ENCODE measurements at places on chromosomes 3 and 15.

GRCh38 chr3:192307631-192308030, 419.7 kb downstream of the FGF12 start:
- no peak for DNase-seq

- DNase-seq: peak; percentile 9
Measured at GRCh38 chr3:106332884-106333283, 464.1 kb upstream of the CBLB start.

- DNase-seq: peak; percentile 28
Measured at GRCh38 chr3:172562871-172563865, 39.9 kb upstream of the TNFSF10 start.

DNA sequence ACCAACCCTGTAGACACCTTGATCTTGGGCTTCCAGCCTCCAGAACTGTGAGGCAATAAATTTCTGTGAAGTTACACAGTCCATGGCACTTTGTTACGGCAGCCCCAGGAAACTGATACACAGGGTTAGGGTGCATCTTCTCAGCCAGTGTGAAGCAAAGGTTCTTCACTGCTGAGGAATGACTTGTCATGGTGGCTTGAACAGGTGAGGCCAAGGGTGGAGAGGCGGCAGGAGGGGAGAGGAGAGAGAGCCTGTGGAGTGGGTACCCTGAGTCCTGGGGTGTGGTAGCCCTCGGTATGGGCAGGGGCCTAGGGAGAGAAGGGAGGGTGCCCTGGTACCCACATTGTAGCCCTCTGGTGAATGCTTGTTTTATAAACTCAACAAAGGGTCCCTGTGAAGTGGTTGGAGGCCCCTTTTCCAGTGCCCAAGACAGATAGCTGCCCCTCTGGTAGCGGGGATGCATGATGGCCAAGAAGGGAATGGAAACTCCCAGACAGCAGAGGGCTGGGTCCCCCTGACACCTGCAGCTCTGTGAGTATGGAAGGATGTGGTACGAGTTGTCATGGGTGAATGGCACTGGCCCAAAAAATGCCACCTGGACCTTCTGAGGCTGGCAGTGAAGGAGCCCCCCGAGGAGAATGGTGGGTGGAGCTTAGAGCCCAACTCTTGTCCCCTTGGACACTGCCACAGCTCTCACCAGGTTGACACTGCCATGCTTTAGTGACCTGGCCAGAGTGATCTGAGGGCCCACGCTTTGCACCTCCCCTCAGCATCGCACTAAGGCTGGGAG, 49.6 kb downstream of the SPSB4 start:
- no peak for DNase-seq

DNA sequence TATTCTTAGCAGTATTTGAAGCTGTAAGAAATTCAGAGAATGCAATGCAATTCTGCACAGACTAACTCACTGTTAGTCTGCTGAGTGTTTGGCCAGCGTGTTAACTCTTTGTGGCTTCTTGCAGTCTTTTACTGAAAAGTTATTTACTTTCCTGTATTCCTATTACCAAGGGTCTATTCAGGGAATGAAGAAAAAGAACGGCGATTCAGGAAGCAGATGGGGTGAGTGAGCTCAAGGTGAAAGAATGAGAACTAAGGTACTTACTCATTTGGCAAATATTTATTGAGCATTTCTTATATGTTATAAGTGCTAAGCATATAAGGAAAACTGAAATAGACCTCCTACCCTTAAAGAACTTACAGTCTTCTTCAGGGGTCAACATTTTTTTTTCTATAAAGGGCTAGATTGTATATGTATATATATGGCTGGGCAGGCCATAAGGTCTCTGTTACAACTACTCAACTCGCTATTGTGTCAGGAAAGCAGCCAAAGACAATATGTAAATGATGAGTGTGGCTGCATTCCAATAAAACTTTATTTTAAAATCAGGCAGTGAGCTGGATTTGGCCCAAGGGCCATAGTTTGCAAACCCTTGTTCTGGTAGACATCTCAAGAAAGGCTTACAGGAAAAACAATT, 271.9 kb upstream of the GADL1 start:
- DNase-seq: no peak

- DNase-seq: no peak
Measured at GRCh38 chr3:171842864-171843518, at the start of gene TMEM212. Gene TMEM212 (plus strand): TSS chr3:171843349. CDS start chr3:171843384, 35 bp downstream.

DNA sequence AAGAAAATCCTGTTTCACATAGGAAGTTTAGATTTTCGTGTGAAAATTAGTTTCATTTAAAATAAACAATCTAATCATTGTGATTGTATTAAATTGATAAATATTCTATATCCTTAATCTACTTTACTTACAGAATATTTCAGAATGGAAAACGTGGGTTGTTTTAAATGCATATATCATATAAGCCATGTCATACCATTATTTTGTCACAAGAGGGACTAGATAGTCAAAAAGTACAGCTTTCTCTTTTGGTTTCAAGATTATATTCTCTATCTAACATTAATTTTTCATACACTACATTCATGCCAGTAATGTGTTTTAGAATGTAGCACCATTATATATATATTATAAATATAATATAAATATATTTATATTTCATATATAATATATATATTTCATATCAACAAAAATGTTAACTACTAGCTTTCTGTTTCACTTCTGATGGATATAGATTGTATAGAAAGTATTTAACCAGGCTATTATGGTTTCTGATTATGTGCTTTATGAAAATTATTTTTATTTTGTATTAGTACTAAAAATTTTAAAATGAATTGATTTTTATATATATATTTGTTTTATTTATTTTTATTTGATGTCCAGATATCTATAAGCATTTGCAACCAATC, 45.3 kb downstream of the OSTN start:
- DNase-seq: no peak

DNA sequence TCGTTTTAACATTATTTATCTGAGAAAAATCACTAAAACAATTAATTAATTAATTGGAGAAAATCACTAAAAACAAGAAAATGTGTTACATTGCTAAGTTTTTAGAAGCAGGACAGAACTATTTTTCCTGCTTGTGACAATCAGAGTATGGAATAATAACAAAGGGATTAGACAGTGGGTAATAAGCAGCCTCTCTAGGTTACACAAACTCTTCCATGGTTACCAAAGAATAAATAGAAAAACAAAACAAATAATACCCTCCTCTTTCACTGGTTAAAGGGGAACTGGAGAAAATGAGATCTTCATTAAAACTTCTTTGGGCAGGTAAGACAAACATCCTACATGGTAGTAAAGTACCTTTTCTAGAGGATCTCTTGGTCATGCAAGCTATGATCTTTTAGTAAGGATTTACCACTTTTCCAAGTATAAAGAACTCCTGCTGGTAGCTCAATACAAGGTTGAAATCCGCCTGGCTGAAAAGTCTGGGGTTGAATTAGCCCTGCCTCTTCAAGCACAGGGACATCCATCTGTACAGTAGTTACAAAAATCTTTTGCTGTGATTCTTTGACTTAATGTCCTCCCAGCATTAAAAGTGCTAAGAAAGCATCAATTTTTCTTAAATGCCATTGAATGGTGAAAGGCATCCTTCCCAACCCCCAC, 2.5 kb upstream of the PLCH1 start:
- DNase-seq: no peak

GRCh38 chr15:79168922-79169456, 78.4 kb upstream of the RASGRF1 start:
- no peak for DNase-seq

GRCh38 chr3:176141837-176142236, 1055.4 kb downstream of the TBL1XR1 start:
- DNase-seq: no peak

DNA sequence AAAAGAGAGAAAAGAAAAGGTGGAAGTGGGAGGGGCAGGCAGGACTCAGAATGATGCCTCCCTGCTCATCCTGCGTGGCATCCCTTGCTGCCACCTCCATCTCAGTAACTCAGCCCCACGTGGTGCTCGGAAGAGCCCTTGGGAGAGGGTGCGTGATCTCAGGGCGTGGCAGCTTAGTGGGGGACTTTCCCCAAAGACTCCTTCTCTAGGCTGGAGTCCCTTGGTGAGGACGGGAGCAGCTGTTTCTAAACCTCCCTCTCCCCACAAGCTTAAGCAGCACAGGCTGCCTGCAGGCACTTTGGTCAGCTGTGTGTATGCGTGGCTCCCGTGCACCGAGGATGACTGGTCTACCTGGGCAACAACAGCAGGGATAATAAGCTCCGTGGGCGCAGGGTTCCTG, 7.4 kb upstream of the ANPEP start:
- DNase-seq: no peak

DNA sequence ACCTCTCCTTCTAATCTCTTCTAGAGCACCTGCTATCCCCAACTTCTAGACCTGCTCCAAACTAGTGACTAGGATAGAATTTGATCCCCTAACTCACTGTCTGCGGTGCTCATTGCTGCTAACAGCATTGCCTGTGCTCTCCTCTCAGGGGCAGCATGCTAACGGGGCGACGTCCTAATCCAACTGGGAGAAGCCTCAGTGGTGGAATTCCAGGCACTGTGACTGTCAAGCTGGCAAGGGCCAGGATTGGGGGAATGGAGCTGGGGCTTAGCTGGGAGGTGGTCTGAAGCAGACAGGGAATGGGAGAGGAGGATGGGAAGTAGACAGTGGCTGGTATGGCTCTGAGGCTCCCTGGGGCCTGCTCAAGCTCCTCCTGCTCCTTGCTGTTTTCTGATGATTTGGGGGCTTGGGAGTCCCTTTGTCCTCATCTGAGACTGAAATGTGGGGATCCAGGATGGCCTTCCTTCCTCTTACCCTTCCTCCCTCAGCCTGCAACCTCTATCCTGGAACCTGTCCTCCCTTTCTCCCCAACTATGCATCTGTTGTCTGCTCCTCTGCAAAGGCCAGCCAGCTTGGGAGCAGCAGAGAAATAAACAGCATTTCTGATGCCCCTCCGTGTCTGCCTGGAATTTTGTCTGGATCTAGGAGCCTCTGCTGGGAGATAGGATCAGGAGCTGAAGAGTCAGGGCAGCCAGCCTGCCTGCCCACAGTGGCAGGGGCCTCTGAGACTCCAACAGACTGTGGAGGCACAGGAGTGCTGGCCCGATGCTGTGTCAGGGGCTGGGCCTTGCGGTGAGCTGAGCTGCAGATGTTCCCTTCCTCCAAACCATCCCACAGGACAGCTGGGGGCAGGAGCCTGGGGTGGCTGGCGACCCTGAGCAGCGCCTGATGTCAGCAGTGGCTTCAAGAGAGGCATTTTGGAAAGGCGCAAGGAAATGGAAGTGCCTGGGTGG, 3.0 kb downstream of the ISLR start:
- no peak for DNase-seq

- no peak for DNase-seq
Measured at GRCh38 chr15:97076011-97076410, 745.5 kb downstream of the NR2F2 start.

DNA sequence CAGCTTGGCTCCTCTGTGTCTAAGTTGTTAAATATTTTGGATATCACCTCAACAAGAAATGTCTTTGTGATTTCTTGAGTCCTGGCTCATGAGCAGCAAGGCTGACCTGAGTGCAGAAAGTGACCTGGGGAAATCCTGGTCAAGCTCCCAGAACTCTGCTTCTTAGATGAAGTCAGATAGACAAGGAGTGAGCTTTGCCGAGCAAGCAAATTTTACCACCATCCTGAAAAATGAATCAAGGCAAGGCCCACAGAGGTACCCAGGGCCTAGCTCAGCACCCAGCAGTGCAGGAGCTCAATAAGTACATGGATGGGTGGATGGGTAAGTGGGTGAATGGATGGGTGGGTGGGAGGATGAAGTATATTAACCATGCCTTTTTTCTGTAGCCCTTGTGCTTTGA, 291.8 kb downstream of the UACA start:
- DNase-seq: no peak

- peak; percentile 69 for DNase-seq
Measured at GRCh38 chr3:14124223-14124614, 451 bp downstream of the CHCHD4 start.

GRCh38 chr3:74122281-74122680, 492.2 kb downstream of the CNTN3 start:
- DNase-seq: no peak

DNA sequence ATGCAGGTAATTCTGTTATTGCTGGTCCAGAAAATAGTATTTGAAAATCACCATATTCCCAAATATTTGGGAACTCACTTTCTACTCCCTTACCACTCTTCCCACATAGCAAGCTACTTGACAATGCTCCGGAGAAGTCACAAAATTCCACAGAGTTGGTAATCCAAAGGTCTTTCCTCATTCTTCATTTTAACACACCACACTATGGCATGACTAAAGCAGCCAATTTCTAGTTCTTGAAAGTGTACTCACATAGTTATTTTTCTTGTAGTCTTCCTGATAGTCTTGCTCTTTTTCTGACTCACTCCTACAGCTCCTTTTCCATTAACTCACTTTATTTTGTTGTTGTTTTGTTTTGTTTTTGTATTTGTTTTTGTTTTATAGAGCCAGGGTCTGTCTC, 67.2 kb downstream of the MYO9A start:
- no peak for DNase-seq

DNA sequence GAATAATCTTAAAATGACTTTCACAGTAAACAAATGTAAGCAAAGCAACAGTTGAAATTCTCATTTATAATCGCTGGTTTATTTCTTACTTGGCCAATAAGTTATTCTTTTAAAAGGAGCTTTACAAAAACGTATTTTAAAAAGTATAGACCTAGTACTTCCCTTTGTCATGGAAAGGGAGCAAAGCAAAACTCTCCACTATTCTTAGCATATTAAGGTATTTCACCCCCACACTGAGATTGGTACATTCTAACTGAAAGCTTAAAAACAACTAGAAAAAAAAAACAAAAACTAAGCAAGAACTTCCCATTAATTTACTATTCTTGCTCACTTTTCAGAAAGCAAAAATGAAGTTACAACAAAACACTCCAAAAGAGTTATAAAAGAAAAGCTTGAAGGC, 1.5 kb downstream of the ATG3 start:
- no peak for DNase-seq

DNA sequence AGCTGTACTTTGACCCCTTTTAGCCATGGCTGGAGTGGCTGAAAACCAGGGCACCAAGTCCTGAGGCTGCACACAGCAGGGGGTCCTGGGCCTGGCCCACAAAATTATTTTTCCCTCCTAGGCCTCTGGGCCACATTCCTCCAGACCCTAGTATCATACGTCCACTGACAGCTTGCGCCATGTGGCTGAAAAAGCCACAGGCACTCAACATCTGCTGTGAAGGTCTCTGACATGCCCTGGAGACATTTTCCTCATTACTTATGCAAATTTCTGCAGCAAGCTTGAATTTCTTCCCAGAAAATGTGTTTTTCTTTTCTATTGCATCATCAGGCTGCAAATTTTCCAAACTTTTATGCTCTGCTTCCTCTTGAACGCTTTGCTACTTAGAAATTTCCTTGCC, 239.0 kb downstream of the SQOR start:
- no peak for DNase-seq

- peak; percentile 57 for DNase-seq
Measured at GRCh38 chr3:87260270-87260669, 16.1 kb downstream of the POU1F1 start.

GRCh38 chr3:143585720-143586456, 262.4 kb downstream of the SLC9A9 start:
- DNase-seq: no peak

Measured in activated CD4-positive, alpha-beta T cell treated with anti-CD3 and anti-CD28 coated beads, Interleukin-2, amount 10 ng/mL, durations not matched to agents 7 days and 5 days (primary cell).